ENCODE measurements at places on chromosomes 1 and 21.
A peak's percentile ranks its signal among the peaks of the same experiment; 100 is the strongest.

- DNase-seq: no peak
These were observed 40.7 kb upstream of the PDE4B start for GRCh38 chr1:65751961-65752360.

- no peak for DNase-seq
These were observed 177.3 kb downstream of the PGBD5 start for GRCh38 chr1:230248889-230249270.

GRCh38 chr1:44086692-44087474 is 31.7 kb upstream of the KLF17 start:
- no peak for DNase-seq

DNA sequence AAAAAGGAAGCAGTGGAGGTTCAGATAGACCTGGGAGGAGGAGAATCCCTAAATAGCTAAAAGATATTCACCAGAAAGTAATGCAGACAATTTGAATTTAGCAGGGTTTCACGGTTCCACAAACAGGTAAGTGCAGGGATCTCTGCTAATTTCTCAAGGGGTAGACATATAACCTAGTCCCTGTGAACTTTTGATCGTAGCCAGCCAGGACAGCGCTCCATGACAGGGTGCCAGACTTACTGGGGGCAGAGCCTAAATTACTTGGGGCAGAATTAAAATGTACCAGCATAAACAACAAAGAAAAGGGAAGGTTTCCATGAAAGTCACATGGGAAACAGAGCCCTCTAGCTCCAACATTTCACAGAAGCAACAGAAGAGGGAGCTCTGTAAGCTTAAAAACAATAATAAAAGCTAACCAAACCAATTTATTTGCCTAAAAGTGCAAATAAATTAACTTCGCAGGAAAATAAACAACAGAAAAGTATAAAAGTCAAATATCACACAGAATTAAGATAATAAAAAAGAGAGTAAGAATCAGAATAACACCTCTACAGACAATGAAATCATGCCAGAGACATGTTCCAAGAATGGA is 198.3 kb downstream of the DUSP10 start:
- DNase-seq: peak; percentile 47

DNA sequence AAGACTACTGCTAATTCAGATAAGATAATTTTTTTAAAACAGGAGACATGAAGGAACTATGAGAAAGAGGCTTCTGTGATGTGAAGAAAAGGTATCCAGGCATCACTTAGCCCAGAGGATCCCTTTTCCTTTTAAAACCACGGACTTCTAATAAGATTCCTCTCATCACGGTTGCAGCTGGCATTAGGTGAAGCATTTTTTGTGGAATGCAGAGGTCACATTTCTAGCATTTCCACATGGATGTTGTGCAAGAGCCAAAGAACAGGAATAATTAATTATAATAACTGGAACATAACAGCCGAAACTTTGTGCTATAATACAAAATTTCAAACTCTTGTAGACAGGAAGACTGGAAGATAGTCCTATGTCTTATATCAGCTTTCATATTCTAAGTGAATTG is 27.6 kb downstream of the CYP2J2 start:
- DNase-seq: no peak

DNA sequence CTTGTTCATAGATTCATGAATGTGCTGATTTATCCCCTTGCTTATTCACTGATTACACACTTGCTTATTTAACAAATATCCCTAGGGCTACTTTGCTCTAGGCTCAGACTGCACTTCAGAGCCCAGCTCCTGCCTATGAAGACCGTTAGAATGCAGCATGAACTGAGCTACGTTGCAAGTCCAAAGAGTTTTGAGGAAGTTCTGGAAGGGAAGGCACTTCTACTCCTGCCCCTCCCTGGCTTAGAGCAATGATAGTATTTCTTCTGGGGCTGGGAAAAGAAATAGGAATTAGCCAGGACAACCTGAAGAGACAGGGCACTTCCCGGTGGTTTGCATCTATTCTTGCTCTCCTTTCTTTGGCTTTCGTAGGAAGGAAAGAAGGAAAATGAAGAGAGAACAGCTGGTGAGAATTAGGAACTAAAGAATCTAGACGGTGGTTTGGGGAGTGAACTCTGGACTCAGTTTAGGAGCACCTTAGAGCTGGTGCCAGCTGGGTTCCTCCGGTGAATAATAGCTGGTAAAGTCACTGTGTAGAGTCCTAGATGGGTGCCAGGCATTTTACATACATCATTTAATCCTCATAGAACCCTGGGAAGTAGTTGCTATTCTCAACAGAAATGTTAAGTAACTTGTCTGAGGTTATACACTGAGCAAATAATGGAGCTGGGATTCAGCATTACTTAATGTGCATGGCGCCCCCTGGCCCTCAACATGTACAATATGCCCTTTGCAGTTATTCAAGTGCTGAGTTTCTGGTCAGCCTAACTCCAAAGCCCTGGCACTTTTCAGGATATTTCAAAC is 65.9 kb downstream of the NDUFS5 start:
- peak; percentile 80 for DNase-seq

GRCh38 chr1:25569597-25570396 is 26.4 kb downstream of the LDLRAP1 start:
- no peak for DNase-seq

GRCh38 chr21:42026082-42026435 is 15.9 kb upstream of the ZBTB21 start:
- DNase-seq: no peak

DNA sequence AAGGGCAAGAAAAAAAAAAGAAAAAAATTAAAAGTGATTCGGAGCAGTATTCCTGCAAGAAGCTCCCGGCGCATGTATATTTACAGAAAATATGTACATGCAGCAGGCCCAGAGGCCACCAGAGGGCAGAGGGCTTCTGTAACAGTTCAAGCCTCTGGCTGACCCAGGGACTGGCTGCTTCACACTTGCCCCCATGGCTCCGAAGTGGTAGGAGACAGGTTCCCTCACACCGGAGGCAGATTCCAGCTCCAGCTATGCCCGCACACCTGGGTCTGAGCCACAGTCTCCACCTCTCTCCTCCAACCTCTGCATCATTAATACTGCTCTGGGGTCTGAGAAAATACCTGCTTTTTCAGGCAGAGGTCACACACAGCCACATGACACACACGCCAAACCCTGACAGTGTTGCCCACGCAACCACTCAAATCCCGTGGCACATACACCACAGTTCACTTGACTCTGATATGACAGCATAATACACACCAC is 2.2 kb upstream of the ARHGAP30 start:
- peak; percentile 84 for DNase-seq

DNA sequence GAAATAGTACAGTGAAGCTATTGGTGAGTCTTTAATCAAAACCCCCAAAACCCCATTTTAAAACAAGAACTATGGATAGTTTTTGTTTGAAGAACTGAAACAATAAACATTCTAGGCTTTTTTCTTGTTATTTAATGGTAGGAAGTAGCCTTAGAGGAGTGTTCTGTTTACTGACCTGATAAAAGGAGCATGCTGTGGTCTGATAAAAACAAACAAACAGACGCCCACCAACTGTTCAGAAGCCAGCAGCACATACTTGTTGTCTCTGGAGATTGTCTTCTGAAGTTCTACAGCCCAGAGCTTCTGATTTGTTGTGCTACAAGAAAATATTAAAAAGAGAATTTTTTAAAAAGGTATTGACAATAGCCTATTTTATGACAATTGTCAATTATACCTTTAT is 54.1 kb upstream of the CFAP298 start:
- no peak for DNase-seq

GRCh38 chr1:115134850-115135480 is 45.7 kb upstream of the TSPAN2 start:
- DNase-seq: no peak

GRCh38 chr1:59521456-59521855 is 224.6 kb downstream of the FGGY start:
- no peak for DNase-seq

- DNase-seq: no peak
These were observed 46.0 kb downstream of the GRIK3 start for GRCh38 chr1:36988321-36988720.

DNA sequence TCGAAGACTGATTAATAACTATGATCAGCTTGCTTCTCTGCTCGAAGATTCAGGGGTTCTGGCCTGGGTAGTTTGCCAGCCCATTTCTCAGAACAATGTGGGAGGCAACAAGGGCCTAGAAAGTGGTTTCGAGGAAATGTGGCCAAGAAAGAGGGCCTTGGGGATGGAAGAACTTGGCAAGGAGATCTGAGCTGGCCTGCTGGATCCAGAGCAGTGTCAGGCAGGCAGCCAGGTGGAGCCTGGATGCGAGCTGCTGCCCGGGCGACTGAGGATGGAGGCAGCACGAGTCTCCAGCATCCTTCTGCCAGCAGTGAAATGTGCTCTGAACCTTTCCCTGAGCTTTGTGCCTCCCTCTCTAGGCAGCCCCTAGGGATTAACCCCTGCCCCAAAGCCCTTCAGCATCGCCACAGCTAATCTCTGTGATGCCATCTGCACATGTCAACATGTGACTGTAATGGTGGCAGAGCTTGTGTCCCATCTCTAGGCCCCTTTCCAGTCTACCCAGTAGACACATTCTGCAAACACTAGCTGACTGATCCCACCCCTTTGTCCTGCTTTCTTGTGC is 61.0 kb upstream of the NEK2 start:
- no peak for DNase-seq

DNA sequence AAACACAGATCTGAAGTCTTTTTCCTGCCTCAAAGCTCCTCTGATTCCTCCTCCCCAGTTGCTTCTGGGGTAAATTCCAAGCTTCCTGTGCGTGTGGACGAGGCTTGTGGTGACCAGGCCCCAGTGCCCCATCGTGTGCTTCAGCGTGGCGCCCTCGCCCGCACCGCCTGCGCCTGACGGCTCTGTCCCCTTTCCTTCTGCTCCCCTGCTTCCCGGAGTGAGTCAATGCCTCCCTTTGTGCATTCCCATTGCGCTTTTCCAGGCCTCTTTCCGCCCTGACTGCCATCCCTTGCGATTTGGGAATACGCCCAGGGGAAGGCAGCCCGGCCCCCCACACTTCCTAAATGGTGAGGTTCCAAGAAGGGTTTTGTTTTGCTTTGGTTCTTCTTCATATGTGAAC is 36.3 kb downstream of the FAAP20 start:
- no peak for DNase-seq

DNA sequence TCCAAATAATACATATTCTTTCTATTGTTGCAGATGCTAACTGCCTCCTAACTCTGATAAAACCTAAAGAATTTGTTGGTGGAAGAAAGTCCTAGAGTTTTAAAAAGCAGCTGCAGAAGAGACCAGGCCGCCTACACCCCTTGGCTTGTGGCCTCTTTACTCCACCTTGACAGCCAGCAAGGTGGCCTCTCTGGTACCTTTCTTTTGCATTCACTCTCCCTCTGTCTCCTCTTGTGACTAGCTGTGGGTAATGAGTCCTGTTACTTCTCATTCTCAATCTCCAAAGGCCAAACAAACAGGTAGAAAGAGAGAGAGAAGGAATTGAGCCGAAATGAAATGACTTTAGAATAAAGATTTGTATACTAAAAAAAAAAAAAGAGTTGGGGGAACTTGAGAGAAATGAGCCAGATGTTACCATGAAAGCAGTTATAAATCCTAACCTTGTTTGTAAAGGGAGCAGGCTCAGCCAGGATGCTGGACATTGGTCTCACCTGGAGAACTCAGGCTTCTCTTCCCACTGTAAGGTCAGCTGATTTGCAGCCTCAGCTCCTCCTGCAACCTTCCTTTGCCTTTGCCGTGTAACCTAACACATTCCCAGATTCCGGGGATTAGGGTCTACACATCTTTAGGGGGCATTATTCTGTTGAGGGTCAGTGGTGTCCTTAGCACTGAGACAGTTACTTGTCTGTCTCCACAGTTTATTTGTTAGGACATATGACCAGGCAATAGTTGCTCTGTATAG is 164.1 kb upstream of the IRF2BP2 start:
- DNase-seq: no peak

DNA sequence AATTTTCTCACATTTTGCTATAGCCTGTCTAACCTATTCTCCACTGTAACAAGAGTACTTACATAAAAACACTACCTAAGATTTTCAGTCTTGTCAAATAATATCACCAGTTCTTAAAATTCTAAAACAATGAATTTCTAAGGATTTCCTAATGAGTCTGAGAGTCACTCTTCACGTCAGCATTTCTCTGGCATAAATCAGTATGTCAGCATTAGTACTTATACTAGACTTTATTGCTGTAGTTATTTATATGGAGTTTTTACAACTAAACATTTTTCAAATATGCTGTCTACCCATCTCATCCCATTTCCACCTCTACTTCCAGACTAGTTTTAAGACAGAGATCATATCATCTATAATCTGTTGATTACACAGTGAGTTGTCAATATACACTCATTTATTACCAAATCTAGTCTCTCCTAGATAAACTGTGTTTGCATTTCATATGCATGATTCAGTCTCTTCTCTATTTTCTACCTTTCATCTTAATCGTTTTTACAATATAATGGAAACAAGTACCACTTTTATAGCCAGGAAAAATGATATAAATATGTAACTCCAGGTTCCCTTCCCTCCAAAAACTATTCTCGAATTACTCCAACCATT is 32.8 kb downstream of the LIN9 start:
- no peak for DNase-seq

DNA sequence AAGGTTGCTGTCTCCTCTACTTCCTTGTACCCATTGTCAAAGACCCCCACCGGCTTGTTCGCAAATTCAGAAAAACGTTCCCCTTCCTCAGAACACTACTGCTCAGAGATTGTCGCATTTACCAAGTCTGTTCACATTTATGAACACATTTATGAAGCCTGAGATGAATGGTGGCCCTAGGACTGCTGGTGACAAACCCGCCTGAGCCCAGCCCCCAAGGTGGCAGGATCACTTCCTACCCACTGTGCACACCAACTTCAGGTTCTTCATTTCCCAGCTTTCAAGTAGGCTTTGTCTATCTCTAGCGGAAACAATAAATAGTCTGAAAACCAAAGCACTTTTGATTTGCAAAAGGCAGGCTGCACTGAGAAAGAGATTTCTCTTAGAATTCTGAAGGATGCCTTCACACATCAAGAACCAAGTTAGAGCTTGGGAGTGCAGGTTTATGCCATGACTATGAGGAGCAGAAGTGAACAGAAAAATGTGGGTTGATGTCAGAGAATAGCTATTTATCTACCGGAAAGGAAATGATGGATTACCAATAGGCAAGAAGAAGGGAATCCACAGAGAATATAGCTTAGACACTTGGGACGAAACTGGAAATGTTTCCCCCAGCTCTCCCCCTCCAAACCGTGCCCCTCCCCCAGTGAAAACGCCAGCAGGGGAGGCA is 200.5 kb downstream of the TOMM20 start:
- DNase-seq: no peak

DNA sequence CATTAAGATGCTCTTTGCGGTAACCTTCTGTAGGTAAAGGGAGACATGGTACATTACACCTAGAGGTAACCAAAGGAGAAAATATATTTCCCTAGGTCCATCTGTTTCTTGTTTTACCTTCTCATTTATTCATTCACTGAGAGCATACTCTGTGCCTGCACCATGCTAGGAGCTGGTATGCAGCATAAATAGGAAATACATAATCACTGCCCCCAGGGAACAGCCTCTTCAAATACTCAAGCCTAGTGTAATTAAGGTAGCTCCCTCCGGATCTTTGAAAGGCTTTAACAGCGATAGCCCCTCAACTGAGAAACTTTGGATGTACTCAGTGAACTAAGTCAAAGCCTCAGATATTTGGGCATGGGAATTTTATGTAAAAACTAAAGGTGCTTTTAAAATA is 123.6 kb downstream of the GABPA start:
- no peak for DNase-seq
